NCI-H524 treated with DMSO at 0.1 percent for 48 hours (cell line): ENCODE measurements at places on chromosomes 4 and X.

DNA sequence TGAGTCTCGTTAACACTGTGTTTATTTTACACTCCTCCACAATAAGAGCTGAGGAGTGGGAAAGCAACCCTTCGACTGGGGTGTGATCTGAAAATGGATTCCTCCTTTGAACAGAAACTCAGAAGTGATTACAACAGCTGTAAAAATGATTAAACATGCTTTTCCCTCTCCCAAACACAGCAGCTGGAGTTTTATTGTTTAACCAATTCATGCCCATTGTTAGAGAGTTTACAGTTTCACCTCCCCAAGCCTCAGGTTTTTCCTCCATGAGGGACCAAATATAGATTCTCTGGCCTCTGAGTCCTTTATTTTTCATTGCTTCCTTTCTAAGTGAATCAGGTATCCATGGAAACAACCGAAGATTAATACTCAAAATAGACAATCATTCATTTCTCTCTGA lies 263.0 kb upstream of the TAPT1 start:
- no peak for DNase-seq

DNA sequence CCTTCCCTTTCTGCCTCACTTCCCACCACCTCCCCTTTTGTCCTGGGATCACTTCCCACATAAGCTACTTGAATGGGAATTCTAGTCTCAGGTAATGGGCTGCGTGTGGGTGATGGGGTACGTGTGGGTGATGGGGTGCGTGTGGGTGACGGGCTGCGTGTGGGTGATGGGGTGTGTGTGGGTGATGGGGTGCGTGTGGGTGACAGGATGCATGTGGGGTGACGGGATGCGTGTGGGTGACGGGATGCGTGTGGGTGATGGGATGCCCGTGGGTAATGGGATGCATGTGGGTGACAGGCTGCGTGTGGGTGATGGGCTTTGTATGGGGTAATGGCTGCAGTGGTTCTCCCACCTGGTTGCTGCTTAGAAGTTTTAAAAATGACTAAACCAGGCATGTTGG lies 43.6 kb downstream of the EVC2 start:
- DNase-seq: no peak

DNA sequence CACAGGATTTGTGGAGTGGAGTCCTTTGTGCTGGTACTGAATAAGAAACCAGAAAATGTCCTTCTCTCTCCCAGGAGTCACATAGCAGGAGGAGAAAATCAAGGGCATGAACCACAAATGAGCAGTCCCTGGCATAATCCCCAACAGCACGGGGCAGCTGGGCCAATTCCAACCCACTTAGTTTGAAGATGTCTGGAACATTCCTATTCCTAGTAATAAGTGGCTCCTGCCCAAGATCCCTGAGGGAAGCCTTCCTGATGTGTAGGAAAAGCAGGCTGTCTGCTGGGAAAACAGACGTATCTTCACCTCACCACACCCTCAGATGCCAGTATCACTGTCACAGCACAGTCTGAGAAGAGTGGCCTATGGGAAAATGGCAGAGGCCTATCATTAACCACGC lies 182.8 kb upstream of the MAP3K15 start:
- no peak for DNase-seq

GRCh38 chr4:163217505-163217904 lies 50.8 kb upstream of the NAF1 start:
- DNase-seq: no peak

DNA sequence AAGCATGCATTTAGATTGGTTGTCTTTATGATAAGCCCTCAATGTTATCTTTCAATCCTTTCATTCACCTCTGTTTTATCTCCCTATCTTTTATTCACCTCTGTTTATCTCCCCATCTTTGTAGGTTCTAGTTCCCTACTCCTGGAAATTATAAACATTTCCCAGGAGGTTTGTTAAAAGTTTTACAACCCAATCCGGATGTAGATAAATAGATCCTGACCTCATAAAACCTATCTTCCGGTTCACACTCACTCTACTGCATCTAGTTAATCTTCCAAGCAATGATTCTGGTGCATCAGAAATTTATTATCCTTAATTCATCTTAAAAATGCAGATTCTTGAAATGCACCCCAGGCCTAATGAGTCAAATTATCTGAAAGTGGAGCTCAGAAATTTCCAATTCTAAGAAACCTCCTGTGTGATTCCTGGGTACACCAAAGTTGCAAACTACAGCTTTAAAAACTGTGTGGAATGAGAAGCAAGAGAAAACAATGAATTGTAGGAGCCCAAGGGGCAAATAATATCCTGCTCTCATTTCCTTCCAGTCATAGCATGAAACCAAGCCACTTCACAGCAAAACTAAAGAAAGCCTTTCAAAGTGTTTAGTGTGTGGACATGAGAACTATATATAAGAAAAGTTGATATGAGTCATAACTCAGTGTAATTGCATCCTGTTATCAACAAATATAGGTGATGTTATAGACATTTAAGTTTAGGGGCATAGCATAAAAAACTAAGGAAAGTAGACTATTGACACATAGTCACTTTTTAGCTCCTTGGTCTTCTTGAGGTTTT lies 51.1 kb upstream of the UGT8 start:
- no peak for DNase-seq

- DNase-seq: no peak
These were observed 94.0 kb upstream of the TEX13A start for GRCh38 chrX:105314458-105314857.

GRCh38 chr4:107050525-107051135 lies 14.5 kb upstream of the DKK2 start:
- DNase-seq: no peak

DNA sequence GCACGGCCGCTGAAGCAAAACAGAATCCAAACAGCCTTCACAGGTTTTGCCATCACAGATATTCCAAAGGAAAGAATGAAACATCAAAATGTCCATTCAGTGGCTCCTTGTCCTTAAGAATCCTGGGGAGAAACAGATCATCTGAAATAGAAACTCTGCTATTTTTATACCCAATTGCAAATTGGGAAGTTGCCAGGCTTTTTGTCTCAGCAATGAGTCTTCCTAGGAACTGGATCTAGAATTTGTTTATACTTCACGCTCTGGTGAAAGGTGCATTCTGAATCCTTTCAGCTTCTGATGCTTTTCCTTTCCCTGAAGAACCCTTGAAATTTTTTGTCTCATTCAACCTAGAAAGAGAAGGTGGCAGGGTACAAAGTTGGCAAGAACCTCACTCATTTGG lies 218.9 kb downstream of the FBXW7 start:
- DNase-seq: no peak

DNA sequence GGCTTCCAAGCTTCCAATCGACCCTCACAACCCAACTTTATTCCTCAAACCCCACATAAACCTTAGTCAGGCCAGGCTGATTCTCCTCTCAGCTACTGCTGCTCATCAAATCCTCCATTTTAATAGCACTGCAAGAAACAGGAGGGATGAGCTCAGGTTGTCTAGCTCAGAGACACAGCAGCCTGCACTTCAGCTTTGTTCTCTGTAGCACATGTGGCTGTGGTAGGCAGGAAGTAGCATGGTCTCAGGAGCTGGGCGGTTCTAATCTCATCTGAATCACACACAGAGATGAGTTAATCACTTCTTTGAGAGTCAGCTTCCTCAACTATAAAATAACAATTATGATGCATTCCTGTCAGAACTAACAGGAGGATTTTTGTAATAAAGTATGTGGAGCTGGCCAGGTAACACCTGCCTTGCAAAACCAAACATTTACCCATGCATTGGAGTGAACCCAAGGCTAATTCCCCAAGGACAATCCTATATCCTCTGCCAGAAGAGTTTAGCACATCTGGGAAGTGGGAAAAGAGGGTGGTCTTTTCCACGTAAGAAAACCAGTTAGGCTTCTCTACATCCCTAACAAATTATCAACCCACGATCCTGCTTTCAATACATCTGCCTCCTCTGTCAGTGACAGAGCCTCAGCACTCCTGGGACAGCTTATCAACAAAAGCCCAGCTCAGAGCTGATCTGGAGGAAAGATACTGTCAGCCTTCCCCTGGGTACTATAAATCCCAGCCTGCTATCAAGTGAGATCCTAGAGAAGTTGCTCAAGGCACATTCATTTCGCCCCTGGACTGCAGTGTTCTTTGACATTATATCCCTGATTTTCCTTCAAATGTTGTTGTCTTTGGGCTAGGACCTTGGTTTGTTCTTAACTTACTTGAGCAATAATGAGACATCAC lies 32.8 kb downstream of the ELOVL6 start:
- DNase-seq: no peak

DNA sequence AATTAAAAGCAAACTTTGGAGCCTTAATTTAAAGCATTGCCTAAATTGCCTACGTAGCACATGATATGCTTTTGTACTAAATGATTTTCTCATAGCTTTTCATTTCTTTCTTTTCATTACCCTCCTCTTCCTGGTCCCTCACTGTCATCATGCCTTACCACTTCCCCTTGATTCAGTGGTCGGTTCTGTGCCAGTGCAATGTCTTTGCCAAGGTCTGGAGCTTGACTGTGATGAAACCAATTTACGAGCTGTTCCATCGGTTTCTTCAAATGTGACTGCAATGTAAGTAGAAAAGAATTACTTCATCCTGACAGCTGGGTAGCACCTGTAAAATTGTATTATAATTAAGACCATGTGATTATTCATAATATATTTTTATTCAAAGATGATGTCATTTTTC lies 72.5 kb downstream of the C4orf46 start:
- no peak for DNase-seq

DNA sequence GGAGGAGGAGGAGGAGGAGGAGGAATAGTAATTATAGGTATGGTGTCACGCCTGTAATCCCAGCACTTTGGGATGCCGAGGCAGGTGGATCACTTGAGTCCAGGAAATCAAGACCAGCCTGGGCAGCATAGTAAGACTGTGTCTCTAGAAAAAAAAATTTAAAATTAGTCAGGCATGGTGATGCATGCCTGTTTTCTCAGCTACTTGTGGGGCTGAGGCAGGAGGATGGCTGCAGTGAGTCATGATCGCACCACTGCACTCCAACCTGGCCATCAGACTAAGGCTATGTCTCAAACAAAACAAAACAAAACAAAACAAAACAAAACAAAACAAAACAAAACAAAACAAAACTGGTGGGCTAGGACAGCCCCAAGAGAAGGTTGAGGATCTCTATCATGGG lies 3.0 kb downstream of the STARD8 start:
- DNase-seq: no peak

- DNase-seq: no peak
These were observed 103.6 kb upstream of the TEX13D start for GRCh38 chrX:124228849-124229248.

GRCh38 chr4:48017108-48017571 lies 568 bp downstream of the NIPAL1 start:
- no peak for DNase-seq

- no peak for DNase-seq
These were observed 187.5 kb upstream of the ANKRD50 start for GRCh38 chr4:124899997-124900396.

DNA sequence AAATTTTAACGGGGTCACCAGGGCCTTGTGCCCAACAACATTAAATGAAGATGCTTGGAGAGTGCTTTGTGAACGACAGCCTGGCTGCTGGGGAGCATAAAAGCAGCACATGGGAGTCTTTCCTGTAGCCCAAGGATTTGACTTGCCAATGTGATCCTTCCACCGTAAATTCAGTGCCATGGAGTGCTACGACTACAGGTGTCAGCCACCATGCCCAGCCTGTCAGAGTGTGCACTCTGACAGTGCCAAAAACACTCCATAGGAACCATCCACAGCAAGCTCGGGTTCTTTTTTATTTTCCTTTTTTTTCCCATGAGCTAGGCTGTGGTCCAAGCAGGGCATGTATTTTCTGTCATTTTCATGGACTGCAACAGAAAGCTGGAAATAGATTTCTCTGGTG lies 156.9 kb downstream of the NLGN4X start:
- DNase-seq: no peak

DNA sequence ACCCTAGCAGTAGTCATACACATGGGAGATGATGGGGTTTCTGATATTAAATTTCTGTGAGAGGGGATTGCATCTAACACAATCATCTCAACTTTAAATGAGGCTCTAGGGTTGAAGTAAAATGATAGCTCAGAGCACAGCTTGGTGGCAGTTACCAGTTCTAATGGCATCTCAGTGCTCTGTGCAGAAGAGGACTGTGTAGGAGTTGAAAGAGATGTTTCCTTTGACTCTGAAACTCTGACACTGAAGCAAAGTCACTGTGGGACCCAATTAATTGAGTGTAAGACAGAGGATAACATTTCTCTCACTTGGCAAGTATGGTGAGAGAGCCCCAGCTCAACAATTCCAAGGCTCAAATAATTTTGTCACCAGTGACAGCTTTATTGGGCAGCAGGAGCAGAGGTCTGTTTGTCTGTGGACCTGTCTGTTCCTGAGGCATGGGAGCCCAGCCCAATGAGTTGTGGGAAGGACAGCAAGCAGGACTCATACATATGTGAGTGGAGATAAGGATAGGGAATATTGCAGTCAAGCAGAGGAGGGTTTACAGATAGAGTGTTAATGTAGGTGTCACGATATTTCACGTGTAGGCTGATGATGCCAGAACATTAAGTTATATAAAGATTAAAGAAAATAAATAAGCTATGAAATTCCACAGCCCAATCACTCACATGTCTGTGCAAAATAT lies 76.7 kb upstream of the NAF1 start:
- no peak for DNase-seq

- no peak for DNase-seq
These were observed 10.9 kb upstream of the PORCN start for GRCh38 chrX:48497871-48498270.

DNA sequence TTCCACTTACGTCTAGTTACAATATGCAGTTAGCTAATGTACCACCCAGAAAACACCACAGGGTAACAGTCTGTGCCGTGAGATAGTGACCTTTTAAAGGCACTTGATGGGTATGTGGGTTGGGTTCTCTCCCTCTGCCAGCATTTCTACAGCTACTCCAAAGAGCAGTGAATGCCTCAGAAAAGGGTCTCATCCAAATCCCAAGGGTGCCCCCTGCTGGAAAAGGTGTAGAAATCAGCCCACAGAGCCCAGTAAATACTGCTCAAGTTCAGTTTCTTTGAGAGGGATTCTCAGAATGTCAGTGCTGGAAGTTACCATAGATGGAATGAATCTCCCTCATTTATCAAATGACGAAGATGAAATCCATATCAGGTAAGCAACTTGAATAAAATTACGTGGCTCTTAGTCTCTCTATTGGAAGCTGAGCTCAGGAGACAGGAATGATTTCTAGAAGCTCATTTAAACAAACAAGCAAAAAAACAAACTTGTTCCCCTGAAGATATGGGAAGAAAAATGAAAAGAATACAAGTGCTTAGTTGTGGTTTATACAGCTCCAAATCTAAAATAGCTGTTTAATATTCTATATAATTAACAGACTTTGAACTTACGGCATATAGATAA lies 9.5 kb downstream of the RNF175 start:
- no peak for DNase-seq

DNA sequence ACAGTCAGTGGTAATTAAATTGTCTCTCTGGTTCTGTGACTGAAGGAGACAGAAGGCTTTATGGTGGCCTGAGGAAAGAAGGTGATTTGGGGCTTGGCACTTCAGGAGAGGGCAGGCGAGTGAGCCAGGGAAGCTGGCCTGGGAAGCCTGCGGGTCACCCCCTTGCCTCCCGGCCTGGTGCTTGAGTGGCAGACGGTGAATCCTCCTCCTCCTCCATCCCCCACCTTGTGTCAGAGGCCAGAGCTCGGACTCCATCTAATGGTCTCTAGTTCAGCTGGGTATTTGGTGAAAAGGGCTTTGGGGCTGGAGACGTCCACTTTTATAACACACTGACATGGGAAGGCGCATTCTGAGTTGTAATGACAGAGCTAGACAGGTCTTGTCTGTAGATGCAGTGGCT lies 8.7 kb downstream of the TMEM187 start:
- DNase-seq: no peak
